ENCODE measurements at places on chromosomes 5 and 9. TPM values are rescaled to one million over a fixed set of nuclear protein-coding genes. Genes with fewer than 3 reads are reported as not detected.

The UBE2D2 gene
- 285 TPM for polyA plus RNA-seq

The BRD9 gene
- 18.9 TPM for polyA plus RNA-seq

DNA sequence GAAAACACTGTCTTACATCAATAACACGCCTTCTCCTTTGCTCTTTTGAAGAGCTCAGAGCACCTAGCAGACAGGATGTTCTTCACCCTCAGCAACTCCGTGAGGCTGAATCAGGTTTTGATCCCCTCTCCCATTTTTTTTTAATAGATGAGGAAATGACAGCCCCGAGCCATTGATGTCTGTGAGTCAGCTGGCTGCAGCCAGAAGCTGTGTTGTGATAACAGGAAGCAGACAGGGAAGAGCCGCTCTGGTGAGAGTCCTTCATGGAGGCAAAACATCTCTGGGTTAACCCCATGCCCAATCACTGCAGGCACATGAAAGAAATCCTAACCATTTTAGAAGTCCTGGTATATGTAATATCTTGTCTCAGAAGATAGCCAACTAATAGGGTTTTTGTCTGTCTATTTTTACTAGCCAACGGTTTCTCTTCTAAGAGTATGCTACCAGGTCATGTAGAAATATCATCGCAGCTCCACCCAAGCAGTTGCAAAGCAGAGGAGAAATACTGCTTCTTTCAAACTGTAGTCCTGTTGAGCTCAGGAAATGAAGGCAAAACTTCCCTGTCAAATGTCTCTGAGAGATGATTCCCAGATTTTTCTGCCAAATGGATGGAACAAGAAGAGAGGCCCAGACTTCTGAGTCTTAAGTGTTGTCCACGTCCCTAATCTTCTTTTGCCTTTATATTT is 568.9 kb downstream of the CCDC171 start:
- no peak for DNase-seq

DNA sequence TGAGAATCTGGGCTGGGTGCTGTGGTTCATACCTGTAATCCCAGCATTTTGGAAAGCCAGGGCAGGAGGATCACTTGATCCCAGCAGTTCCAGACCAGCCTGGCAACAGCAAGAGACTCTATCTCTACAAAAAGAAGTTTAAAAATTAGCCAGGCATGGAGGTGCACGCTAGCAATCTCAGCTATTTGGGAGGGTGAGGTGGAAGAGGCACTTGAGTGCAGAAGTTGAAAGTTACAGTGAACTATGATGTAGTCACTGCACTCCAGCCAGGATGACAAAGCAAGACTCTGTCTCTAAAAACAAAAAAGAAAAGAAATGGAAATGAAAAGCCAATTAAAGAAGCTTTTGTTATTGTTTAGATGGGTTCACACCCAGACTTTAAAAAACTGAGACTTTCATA is 131.6 kb upstream of the RASA1 start:
- DNase-seq: no peak
